Activated naive CD4-positive, alpha-beta T cell treated with Interleukin-2 at 50 U/mL for 16 hours (primary cell): ENCODE measurements at places on chromosomes 12 and 14.

GRCh38 chr12:76208129-76208528, 123.6 kb upstream of the NAP1L1 start:
- no peak for DNase-seq

DNA sequence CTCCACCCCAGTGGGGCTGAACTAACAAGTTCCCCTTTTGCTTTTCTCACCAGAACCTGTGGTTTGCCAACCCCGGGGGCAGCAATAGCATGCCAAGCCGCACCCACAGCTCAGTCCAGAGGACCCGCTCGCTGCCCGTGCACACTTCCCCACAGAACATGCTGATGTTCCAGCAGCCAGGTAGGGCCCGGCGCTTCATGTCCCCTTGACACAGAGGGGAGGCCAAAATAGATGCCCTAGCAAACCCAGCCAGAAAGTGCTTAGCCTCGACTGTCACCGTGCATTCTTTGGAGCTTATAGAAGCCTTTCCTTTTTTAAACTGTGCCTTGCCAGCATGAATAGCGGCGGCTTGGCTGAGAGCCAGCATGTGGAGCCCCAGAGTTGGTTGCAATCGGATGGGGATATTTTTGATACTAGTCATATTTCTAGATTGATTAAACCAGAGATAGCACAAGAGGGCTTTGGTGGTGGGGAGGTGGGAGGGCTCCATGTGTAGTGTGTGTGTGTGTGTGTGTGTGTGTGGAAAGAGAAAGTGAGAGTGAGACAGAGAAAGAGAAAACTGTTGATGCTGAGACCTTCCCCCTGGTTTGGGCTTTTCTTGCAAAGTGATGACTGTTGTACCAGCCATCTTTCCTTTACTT, 126.1 kb downstream of the GCH1 start:
- peak; percentile 78 for DNase-seq

DNA sequence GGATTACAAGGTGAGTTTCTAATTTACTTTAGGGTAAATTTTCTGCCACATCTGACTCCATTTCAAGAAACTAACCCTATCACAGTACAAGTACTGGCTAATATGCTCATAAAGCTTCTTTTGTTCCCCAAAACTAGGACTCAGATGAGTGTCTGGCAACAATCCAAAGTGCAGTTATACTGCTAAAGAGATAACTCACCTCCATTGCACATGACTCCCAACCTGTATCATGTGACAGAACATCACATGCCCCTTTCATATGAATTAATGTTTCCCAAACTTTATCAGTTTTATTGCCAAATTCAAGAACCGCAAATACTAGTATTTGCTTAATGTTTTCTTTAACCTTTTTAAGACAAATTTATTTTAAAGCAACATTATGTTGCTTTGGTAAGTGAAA, 3.9 kb upstream of the PPP1R12A start:
- no peak for DNase-seq

GRCh38 chr14:73754911-73755360, 40.8 kb upstream of the PNMA1 start:
- DNase-seq = no peak

GRCh38 chr12:21478756-21479455, 22.5 kb downstream of the RECQL start:
- DNase-seq = no peak

DNA sequence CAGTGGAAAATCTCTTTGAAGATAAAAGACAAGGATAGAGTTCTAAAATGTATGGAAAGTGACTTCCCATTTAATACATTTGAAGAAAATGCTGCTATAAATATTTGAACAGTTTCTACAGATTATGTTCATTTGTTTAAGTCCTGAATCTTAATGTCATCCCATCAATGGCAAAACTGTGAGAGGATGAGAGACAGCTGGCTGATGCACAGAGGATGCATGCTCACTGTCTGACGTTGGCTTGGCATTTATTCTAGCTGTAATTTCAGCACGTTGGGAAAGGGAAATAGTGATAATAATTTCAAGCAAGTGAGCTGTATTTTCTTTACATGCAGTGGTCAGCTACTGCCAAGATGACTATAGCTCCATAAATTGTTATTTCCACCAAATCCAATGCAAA, 40.5 kb downstream of the PPFIA2 start:
- no peak for DNase-seq

GRCh38 chr12:55930771-55931316, at the start of gene DGKA:
Gene DGKA, plus strand, starts transcription at chr12:55931162. Its CDS starts 5,342 bp downstream, at chr12:55936504.
- peak; percentile 82 for DNase-seq

DNA sequence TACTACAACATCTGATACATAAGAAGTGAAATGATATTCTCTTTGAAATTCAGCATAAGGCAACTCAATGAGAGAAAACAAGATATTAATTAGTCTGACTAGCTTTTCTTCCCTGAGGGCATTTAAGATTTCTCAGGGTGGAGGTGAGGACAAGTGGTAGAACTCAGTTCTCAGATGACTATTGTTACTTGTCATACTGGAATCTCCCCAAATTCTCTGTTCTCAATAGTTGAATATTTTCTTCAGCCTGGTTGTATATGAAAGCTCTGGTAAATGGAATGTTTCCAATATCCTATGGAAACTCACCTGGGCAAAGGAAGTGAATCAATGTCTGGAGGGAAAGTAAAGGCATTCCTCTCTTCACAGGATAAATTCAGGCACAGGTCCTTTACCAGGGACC, 18.2 kb upstream of the ITGA5 start:
- no peak for DNase-seq

GRCh38 chr14:63705561-63706070, 22.2 kb downstream of the SGPP1 start:
- no peak for DNase-seq

GRCh38 chr14:89221109-89221810, 195.8 kb downstream of the FOXN3 start:
- DNase-seq = no peak

DNA sequence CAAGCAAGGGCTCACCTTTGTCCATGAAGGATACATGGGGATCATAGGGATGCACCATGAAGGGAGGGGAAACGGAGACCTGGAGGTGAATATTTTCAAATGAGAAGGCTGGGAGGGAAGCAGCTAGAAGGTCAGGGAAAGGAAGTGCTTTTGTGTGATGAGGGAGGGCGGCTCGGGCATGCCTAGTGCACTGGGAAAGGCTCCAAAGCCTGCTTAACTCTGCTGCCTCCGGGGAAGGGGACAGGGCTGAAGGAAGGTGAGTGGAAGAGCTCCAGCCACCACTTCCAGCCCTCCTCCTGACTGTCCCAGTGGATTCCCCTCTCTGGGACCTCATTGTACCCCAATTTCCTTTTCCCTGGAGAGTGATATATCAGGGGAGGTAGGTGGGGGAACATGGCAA, 149.4 kb upstream of the PRMT8 start:
- no peak for DNase-seq

DNA sequence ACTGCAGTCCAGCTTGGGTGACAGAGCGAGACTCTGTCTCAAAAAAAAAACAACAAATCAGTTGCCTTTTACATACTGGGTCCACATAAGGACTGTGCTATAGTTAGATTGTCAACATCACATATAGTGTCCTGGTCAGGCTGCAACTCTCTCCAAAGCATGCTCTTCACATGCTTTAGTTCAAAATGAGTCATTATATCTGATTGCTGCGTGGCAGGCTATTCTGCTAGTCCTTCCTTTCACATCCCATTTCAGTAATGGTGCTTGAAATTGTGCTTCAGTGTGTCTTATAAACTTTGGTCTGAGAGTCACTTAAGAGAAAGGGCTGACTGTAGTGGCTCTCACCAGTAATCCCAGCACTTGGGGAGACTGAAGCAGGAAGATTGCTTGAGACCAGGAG, 6.9 kb downstream of the LETMD1 start:
- no peak for DNase-seq

GRCh38 chr12:52206304-52207040, 14.7 kb upstream of the KRT80 start:
- no peak for DNase-seq

GRCh38 chr14:33734387-33734786, 216.5 kb downstream of the EGLN3 start:
- no peak for DNase-seq

DNA sequence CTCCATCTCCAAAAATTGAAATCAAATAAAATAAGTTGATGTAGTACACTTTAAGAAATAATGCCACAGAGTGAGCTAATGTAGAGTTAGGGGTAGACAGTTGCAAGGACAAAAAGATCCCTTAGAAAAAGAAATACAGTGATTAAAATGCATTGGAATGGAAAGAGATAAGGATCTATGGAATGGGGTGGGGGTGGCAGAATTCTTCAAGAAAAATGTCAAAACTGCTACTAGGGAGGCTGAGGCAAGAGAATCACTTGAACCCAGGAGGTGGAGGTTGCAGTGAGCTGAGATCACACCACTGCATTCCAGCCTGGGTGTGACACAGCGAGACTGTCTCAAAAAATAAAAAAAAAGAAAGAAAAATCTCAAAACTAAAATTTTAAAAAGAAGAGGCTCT, 6.5 kb downstream of the OLR1 start:
- no peak for DNase-seq

- DNase-seq = no peak
Observed at GRCh38 chr14:103848175-103849077, 1.1 kb upstream of the PPP1R13B start.

- DNase-seq = no peak
Observed at GRCh38 chr14:67666750-67667449, 7.5 kb downstream of the VTI1B start.

DNA sequence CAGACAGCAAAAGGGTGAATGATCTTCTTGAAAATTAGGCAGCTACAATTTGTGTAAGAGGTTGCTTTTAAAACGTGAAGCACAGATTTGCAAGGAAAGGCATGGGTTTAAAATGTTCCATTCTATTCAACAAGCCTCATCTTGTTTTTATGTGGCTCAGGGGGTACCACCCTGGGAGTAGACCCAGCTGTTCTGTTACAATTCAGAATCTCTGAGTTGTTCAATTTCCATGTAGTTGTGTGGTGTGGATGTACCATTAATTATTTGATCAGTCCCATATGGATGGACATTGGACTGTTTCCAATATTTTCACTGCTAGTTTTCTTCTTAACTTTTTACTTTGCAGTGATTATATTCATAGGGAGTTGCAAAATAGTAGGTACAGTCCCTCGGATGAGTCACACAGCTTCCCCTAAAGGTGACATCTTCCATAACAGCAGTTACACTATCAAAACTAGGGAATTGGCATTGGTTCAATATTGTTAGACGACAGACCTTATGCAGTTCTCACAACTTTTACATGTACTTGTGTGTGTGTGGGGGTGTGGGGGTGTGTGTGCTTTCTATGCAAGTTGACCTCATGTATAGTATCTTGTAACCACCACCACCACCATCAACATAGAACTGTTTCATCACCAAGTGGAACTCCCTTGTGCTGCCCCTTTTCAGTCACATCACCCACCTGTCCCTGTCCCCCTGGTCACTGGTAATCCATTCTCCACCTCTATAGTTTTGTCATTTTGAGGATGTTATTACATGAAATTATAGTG, 59.0 kb upstream of the CAPRIN2 start:
- DNase-seq = no peak

DNA sequence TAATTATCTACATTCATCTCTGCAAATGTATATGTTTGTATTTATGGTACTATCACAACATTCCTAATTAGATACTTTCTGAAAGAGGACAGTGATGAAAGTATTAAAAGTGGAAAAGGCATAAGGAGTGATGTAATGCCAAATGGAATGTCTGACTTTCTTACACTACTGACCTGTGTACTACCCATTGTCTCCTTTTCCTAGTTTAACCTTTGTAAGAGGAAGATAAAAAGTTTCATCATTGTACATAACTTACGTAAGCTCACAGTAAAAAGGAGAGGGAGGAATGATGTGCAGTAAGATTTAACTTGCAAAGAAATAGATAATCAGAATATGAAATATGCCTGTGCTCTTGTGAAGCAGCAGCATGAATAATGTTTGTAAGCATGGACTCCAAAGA, 55.9 kb downstream of the SOX5 start:
- DNase-seq = no peak

DNA sequence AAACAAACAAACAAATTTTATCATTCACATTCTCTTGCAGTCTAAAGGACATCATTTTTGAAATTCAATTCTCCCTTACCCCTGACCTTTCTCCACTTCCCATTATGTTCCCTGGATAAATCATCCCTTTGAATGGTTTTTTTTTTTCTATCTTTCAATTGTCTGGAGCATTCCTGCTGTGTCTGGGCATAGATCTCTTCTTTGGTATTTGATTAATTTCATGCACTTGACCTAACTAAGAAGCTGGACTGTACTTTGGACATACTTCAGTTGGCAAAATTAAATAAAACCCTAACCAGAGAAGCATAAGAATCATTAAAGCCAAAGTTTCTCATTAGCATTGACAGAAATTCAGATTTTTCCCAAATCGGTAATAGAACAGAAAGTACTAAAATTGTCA, 163.6 kb upstream of the BMP4 start:
- DNase-seq = no peak

DNA sequence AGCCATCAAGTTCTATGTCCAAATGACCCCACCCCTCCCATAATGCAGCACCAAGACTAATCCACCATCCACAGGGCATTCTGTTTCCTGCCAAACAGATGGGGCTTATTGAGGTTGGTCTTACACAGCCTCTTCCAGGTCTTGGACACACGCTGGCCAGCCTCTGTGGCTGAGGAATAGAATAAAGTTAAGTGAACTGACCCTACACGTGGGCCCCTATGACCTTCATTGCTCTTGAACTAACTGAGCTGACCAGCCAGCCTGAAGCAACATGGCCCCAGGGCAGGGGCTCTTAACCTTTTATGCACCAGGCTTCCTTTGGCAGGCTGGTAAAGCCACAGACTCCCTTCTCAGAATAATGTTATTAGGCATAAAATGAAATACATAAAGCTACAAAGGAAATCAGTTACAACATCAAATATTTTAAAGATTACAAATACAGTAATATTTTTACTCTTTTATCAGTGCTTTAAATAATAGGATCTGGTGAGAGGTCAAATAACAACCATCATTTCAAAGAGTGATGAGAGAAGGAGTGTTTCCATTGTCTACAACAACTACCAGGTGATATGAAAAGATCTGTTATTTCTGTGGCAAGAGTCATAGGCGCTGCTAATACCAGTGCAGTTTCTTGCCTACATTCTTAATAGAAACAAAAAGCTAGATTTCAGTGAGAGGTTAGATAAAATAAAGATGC, 192.9 kb upstream of the NUDT4 start:
- DNase-seq = no peak

- DNase-seq = no peak
Observed at GRCh38 chr14:97411938-97412612, 614.9 kb downstream of the VRK1 start.

- DNase-seq = no peak
Observed at GRCh38 chr12:119613319-119613936, 19.9 kb downstream of the TMEM233 start.

DNA sequence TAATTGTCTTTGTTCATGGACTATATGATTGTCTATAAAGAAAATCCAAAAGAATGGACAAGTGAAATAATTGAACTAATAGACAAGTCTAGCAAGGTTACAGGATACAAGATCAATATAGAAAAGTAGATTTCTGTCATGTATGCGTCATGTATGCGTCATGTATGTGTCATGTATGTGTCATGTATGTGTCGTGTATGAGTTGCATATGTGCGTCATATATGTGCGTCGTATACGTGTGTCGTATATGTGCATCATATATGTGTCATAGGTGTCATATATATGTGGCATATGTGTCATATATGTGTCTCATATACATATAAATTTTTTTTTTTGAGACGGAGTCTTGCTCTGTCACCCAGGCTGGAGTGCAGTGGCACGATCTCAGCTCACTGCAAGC, 516.8 kb downstream of the NOVA1 start:
- no peak for DNase-seq
